Right ventricle myocardium inferior (tissue), 1 donor: ENCODE measurements at places on chromosomes 1 and 21.

DNA sequence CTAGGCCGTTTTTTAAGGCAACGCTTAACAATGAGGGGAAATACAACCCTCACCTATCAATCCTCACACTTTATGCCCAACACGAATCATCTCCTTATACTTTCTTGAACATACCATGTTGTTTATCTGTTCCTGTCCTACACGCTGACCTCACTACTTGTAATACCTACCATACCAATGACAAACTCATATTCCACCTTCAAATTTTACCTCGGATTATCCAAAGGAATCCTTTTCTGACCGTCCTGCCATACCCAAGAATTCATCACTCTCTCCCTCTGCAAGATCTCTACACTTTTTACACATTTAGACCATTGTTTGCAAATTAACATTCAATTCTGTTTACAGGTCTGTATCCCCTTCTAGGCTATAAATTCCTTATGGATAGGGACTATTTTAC, 64.4 kb upstream of the GUCA2A start:
- DNase-seq = no peak

DNA sequence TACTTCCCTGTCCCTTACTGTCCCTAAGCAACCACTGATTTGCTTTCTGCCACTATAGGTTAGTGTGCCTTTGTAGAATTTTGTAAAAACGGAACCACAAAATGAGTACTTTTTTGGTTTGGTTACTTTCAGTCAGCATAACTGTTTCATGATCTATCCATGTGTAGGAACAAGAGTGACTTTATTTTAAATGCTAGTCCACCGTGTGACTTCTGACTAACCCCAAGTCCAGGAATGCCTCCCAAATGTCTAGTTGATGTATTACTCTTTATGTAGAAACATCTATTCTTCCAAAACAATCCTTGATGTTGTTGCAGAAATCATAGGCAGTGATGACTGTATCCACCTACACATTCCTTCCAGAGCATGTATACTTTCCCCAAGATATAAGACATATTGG, 21.3 kb downstream of the ATPAF1 start:
- no peak for DNase-seq

- DNase-seq = peak; percentile 92
Measured at GRCh38 chr1:21262293-21263051, 27.8 kb downstream of the ECE1 start.

GRCh38 chr1:240803151-240803550, 191.2 kb upstream of the GREM2 start:
- no peak for DNase-seq

DNA sequence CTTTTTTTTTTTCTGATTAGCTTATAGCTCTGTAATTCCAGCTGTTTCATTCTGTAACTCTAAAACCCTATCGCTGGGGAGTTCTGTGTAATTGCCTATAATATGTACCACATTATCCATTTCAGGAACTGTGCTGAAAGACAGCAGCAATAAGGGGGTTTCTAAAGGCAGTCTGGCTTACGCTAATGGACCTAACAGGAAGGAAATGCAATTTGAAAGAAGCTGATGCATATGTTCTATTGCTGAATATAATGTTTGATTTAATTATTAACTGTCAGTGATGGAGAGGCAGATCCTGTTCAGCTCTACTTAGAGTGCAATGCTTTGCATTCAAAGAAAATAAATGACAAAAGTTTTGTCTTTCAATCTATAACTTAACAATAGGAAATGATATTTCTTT, 209.4 kb upstream of the SNX7 start:
- DNase-seq = no peak

DNA sequence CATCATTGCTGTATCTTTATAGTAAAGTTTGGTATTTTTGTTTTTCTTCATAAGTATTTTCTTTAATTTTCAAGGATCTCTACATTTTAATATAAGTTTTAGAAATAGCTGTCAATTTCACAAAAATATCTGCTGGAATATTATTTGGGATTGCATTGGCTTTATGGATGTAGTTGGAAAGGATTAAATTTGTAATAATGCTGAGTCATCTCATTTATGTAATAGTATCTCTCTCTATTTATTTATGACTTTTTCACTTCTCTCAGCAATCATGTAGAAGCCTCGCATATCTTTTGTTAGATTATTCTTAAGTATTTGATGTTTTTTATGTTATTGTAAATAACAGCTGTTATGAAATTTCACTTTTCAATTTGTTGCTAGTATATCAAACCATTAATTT, 223.1 kb upstream of the POGK start:
- no peak for DNase-seq

- DNase-seq = no peak
Measured at GRCh38 chr1:176843352-176844297, 320.9 kb downstream of the ASTN1 start.

DNA sequence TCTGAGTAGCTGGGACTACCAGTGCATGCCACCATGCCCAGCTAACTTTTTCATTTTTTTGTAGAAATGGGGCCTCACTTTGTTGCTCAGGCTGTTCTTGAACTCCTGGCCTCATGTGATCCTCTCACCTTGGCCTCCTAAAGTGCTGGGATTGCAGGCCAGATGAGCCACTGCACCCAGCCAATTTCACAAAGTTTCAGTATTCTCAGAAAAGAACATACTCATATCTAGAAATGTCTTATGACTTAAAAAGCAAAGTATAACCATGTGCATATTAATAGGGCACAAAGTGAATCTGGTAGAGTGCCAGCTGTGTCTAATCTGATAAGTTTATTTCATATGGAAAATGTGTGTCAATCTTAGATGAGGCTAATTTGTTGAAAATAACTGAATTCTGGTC, 87.5 kb upstream of the CACYBP start:
- DNase-seq = no peak

GRCh38 chr1:212203630-212204029, 81.6 kb upstream of the PPP2R5A start:
- no peak for DNase-seq

GRCh38 chr1:191592039-191592438, 566.2 kb upstream of the RGS18 start:
- DNase-seq = no peak

GRCh38 chr1:224791362-224791941, 138.0 kb upstream of the DNAH14 start:
- no peak for DNase-seq

DNA sequence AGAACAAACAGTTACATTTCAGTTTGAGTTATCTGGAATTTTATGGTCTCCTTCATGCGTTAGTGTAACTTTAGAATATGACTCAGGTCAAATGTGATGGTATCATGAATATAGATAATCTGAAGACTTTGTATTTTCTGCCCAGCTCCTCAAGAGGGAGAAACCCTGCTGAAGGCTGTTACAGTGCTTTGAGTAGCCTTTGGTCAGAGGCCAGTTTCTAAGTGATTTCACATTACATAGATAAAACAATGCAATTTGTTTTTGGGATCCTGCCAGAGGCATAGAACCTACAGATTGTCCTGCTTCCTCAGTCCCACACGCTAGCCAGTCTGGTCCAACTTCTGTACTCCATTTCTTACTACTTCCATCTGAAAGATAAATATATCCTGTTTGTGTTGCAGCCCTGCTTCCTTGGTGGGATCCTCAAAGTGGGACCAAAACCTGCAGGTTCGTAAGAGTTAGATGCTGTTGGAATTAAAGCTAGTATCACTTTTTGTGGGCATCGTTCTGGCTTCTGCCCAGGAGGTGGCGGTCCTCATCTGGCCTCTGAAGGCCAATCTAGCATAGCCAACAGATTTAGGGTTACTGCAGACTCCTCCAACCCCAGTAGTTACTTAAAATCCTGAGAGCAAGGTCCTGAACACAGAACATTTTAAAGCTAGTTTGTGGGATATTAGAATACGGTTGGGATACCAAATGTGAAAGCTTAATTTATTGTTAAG, 645.8 kb upstream of the USP24 start:
- DNase-seq = no peak

DNA sequence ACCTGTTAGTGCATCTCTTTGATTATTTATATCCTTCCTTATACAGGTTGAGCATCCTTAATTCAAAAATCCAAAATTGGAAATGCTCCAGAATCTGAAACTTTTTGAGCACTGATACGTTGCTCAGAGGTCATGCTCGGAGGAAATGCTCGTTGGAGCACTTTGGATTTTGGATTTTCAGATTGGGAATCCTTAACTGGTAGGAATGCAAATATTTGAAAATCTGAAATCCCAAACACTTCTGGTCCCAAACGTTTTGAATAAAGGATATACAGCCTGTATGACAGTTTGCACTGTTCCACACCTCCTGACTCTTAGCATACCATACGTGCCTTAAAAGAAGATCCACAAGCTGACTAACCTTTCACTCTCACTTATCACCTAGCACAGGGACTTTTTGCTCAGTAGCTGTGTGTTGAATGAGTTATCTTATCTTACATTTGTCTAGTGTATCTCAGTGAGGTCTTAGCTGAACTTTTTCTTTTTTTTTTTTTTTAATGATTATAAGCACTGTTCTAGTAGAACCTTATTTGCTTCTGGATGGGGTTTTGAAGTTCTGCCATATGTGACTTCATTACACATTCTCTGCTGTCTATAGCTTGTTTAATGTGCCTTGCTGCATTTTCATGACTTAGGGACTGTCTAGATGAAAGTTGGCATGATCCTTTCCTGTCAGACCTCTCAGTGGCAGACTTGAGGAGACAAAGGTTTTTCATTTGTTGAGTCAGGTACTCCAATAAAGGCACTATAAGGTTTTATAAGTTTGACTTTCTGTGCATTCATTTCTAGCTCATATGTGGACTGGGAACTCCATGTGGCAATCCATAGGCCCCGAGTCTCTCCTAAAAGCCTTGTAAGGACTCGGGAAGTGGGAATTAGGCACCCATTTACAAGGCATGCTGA, 21.6 kb downstream of the PTGFRN start:
- no peak for DNase-seq

GRCh38 chr1:115466433-115466832, 128.4 kb upstream of the NGF start:
- DNase-seq = no peak

GRCh38 chr1:72547412-72547811, 265.1 kb upstream of the NEGR1 start:
- DNase-seq = no peak

DNA sequence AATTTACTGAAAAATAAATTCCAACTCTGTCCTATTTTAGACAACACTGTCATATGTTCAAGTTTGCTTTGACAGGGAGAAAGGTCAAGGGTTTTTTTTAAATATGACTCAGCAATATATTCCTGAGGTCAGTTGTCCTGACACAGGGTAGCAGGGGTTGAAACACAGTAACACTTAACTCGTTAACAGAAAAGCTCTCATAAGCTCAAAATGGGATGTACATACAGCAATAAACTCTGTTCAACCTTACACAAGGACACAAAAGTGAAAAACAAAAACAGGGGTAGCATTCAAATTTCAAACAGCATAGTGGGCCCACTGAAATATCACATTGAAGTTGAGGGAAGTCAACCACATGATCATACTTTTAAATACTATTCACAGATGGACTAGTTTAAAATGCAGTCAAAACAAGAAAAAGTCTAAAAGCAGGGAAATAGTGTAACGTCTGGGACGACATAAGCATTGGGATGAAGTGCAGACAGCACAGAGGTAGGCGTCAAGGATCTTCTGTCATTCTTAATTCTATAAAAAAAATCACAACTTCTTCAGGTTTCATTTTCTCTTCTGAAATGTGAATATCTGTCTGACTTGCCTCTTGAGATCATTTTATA, 89.9 kb downstream of the SLC44A5 start:
- DNase-seq = no peak

DNA sequence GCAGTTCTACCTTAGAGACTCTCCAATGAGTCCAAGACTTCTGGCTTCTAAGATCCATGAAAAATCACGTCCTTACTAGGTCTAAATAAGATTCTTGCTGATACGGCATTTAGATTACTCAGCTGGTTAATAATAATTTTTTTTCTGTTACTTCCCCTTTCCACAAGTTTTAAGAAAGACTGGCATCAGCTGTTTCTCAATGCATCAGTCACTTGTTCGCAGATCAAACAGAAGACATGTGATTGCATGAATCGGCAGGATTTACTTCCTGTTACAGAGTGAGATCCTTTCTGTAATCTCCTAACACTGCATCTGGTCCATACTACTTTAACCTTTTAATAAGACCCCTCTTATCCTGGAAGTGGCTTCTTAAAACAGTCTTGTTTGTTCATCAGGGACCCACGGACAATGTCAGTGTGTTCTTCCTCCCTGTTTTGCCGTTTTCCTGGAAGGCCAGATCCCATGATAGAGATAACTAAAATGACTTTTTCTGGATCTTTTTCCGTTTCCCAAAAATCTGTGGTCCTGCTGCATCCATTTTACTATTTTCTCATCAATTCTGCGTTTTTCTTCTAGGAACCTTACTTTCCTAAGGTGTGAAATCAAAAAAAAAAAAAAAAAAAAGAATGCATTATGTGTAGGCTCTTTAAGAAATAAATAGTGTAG, 6.1 kb downstream of the NPL start:
- no peak for DNase-seq

DNA sequence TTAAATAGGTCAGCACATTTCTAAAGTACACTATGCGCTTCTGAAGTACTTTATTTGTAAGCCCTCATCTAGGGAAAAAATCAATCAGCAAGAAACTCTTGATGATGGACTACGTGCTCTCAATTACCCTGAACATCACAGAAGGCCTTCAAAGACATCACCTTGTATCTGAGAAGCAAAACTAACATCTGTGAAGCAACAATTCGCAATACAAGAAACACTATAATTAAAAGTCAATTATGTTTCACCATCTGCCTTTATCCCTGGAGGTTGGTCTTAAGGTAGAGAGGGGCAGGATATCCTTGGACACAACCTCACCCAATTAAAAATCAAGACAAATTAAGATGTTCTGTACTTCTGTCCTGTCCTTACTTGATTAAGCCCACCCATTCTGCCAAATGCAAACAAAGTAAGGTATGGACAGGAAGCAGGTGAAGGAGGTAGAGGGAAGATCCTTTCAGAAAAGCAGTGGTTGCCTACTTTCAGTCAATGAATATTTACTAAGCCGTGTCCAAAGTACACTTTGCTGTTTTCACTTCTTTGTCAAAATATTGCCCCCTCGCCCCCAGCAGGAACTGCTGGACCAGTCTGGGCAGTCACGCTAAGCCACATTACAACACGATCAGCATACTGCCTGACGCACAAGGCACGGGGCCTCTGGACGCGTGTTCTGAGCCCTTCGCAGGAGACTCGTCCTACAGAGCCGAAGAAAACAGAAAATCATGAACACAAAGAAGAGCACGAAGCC, 887 bp downstream of the SLC19A2 start:
- DNase-seq = peak; percentile 75

DNA sequence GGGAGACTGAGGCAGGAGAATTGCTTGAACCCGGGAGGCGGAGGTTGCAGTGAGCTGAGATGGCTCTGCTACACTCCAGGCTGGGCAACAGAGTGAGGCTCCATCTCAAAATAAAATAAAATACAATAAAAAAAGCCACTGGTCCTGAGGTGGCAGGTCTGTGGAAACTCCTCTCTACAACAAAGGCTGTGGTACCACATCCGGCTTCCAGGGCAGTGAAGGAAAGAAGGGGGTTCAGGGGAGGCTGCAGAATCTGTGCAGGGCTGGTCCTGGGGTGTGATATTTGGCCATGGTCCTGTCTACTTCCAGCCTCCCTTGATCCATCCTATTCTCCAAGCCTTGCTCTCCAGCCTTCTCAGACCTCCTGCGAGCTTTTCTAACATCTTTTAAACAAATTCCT, 731 bp upstream of the ZNF683 start:
- DNase-seq = no peak
